ENCODE measurements at places on chromosomes 2 and 18.

DNA sequence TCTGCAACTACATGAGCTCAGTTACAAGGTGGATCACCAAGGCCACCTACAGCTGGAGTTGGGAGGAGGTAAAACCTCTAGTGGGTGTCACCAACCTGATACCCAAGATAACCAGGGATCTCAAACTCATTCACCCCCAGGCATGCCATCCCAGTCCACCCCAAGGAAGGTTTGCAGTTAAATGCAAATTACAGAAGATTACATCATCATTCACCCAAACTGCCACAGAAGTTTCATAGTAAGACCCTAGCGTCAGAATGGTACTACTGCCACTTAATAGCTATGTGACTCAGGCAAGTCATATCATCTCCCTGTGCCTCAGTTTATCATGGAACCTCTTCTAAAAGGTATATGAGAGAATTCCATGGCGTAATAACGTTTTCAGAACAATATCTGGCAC, 111.2 kb downstream of the MYO5B start:
- DNase-seq = no peak

- no peak for DNase-seq
Measured at GRCh38 chr18:2706903-2707302, 51.4 kb downstream of the SMCHD1 start.

- DNase-seq = no peak
Measured at GRCh38 chr2:27250652-27251379, 12.0 kb downstream of the SLC30A3 start.

DNA sequence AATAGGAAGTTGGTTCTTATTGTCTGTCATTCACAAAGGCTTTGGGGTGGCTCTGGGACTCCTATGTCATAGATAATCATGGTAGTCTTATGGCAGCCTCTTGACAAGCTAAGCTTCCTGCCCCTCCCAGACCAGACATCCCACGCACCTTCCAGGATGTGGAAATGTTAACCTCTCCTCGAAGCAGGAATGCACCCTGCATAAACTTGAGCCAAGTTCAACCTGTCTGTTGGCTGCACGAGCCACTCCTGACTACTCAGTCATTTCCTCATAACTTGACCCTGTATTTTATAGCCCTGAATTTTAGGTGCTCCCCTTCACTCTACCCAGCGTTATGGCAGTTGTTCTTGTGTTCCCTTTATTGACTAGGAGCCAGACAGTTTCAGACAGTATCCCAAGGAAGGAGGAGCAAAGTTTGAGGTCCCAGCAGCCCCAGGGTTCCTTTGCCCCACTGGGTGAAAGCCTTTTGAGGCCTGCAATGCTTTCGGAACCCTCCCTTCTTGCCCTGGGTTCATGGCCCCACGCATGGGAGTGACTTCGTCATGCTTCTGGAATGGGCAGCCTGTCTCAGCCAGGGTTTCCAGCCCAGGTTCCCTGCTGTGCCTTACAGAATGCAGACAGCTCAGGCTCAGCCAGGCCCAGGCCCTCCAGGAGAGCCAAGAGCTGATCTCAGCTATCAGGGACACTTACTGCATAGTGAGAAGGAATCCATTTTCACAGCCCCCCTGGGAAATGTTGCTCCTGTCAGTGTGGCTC, 15.6 kb upstream of the INO80C start:
- DNase-seq = peak; percentile 17
